Heart left ventricle (tissue), 16 donors: ENCODE measurements at places on chromosomes 3 and 15.
A peak's percentile ranks its signal among the peaks of the same experiment; 100 is the strongest.

GRCh38 chr3:23442598-23443383, 239.7 kb downstream of the UBE2E2 start:
- H3K36me3 ChIP-seq, result no peaks in the 10 kb centered on the region
- no peak overlapping the region for H3K4me3 ChIP-seq
- no peaks in the 10 kb centered on the region for H3K27me3 ChIP-seq
- no peaks in the 10 kb centered on the region for H3K4me1 ChIP-seq
- DNase-seq, result no peak
- no peak overlapping the region for H3K27ac ChIP-seq

- no peaks in the 10 kb centered on the region for H3K36me3 ChIP-seq
- no peak overlapping the region for H3K4me3 ChIP-seq
- no peaks in the 10 kb centered on the region for H3K27me3 ChIP-seq
- H3K27ac ChIP-seq, result no peak overlapping the region
- H3K4me1 ChIP-seq, result no peaks in the 10 kb centered on the region
Observed at GRCh38 chr3:146464783-146465182, 4.6 kb downstream of the PLSCR2 start.

DNA sequence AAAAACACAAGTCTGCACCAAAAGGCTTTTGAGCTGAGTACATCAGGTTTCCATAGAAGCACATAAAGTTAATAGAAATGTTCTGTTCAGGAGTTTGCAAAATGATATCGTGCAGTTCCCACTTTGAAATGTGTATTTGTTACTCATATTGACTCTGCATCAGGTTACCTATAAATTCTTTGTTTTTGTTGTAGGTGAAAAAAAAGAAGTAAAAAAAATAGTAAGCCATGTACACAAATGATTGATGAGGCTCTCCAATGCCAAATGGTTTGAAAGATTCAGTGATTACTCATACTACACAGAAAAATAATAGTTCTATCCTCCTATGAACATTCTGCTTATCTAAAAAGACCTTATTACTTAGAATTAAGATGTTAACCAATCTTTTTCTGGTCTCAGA, 287.3 kb upstream of the MME start:
- no peak overlapping the region for H3K4me3 ChIP-seq
- no peaks in the 10 kb centered on the region for H3K4me1 ChIP-seq
- no peaks in the 10 kb centered on the region for H3K27me3 ChIP-seq
- no peaks in the 10 kb centered on the region for H3K36me3 ChIP-seq

DNA sequence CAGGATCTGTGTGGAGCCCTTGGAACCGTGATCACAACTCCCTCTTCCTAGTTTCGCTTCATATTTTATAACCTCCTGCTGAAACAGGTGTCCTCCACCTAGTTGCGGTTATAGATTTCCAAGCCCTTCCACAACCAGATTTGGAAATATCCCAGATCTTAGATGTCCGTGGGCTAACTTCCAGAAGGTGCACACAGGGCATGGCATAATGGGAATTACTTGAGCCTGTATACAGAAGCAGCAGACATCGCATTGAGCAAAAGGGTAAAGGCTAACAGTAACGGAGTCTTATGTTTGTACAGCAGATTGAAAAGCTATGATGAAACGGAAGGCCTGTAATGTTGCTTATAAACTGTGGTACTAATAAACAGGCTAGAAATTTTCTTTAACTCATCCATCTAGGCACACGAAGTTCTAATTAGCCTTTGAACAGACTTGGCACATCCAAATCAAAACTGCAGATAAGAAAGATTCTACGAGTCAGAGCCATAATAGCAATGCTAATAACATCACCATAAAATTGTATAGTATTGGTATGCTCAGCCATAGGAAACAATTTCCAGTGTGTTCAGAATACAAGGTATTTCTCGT, 1.2 kb upstream of the USF3 start:
- H3K27ac ChIP-seq, result peak overlapping the region; percentile 99
- H3K4me1 ChIP-seq, result peaks cover 42% of the 10 kb centered on the region
- no peaks in the 10 kb centered on the region for H3K27me3 ChIP-seq
- H3K36me3 ChIP-seq, result no peaks in the 10 kb centered on the region
- DNase-seq, result no peak
- peak overlapping the region; percentile 56 for H3K4me3 ChIP-seq

DNA sequence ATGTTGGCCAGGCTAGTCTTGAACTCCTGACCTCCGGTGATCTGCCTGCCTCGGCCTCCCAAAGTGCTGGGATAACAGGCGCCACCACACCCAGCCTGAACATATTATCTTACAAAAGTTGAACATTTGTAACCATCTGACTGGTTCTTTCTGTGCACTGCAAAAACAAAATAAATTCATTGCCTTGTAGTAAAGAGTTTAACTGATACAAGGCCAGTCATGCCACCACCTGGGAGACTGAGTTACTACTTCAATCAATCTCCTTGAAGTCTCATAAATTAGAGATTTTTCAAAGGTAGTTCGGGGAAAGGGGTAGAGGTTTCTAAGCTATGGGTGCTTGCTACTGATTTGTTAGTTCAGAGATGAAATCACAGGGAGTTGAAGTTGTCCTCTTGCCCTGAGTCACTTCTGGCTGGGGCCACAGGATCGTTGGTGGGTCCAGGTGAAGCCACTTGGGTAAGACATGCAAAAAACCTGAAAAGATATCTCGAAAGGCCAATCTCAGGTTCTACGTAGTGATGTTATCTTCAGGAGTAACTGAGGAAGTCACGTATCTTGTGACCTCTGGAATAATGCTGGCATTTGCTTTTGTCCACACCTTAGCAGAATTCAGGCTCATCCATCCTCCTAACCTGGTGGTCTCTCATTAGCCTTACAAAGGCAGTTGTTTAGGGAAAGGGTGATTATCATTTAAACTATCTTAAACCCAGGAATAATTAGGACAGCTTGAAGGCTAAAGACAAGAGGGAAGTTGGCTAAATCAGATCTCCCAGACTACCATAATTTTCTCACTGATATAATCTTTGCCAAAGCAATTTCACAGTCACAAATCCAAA, 33.7 kb downstream of the ZBTB11 start:
- no peak for DNase-seq
- H3K4me1 ChIP-seq, result no peaks in the 10 kb centered on the region
- no peak overlapping the region for H3K27ac ChIP-seq
- H3K27me3 ChIP-seq, result no peaks in the 10 kb centered on the region

DNA sequence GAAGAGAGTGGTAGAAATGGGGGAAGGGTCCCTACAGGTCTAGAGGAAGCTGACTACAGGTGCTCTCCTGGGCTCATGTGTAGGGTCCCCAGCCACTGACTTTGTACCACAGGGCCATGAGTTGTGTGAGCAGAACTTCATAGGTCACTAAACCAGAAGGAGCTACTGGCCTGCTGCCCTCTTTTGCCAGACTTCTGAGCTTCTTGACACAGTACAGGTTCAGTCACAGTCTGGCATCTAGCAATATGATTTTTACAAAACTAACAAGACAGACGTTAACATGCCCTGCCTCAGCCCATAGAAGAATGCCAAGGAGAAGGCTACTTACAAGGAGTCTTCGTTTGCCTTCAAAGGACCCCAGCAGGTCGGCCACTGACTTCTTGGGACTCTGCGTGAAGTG, 3.2 kb downstream of the CCDC80 start:
- H3K4me1 ChIP-seq, result no peaks in the 10 kb centered on the region
- H3K27me3 ChIP-seq, result no peaks in the 10 kb centered on the region
- H3K27ac ChIP-seq, result peak overlapping the region; percentile 7
- no peak for DNase-seq
